Upper lobe of left lung (tissue), 6 donors: ENCODE measurements at places on chromosomes 3 and 15.

DNA sequence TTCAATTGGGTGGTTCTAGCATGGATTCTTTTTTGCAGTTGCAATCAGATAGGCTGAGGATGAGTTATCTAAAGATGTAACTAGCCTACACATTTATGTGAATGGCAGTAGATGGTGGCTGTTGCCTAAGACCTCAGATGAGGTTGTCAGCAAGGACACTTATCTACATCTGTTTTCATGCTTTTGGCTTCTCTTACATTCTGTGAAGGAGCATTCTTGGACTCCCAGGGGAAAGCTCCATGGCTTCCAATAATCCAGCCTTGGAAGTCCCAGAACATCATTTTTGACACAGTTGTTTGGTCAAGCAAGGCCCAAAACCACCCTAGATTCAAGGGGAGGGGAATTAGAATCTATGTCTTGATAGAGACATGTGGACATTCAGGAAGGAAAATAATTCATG lies 332.2 kb upstream of the RBMS3 start:
- no peak for DNase-seq

GRCh38 chr3:59006634-59007517 lies 42.9 kb downstream of the CFAP20DC start:
- no peak for DNase-seq

- no peak for DNase-seq
Observed at GRCh38 chr3:49609815-49610214, 55.5 kb downstream of the BSN start.

DNA sequence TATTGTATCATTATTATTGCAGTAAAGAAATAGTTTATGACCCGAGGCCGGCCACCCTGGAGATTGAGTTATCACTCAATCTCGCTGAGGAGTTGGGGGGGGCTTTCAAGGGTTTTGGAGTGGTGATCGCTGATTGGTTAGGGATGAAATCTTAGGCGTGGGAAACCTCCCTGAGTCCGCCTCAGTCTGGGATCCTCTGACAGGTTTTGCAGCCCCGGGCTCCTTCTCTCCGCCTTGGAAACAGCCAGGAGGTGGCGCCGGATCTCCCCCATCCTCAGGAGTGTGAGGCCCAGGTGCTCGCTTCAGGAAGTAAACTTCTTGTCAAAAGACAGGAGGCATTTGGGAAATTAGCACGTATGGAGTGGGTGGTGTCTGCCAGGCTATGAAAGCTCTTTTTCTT lies 41.1 kb upstream of the SEC61A1 start:
- DNase-seq = peak; percentile 83

DNA sequence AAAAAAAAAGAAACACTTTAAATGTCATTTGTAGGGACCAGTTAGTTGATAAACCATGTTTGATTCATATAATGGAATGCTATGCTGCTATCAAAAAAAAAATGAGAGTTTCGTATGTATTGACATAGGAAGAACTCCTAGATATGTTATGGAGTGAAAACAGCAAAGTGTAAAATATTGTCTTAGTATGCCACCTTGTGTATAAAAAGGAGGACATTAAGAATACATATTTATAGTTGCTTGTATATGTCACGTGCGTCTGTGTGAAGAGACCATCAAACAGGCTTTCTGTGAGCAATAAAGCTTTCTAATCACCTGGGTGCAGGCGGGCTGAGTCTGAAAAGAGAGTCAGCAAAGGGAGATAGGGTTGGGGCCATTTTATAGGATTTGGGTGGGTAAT lies 39.5 kb downstream of the KBTBD8 start:
- no peak for DNase-seq
